ENCODE measurements at places on chromosomes 5 and 9. TPM values are rescaled to one million over a fixed set of nuclear protein-coding genes. Genes with fewer than 3 reads are reported as not detected.

GRCh38 chr9:131651160-131651559, 88.7 kb downstream of the RAPGEF1 start:
- DNase-seq: peak; percentile 65

PLAC8L1 gene
- 0.36 TPM for total RNA-seq

GRCh38 chr9:121358751-121359150, 11.3 kb downstream of the STOM start:
- DNase-seq: no peak

DNA sequence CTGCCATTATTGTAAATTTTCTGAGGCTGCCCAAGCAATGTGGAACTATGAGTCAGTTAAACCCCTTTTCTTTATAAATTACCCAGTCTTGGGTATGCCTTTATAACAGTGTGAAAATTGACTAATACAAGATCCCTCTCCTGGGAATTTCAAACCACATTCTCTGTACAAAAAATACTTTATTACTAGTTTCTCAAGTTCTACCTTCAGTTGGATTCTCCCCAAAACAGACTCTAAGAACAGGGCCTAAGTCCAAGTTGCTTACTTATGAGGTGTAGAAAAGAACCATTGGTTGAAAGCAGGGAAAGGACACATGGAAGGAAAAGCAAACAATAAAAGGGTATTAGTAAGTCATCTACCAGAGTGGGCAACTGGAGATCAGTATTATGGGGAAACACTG, 343.2 kb downstream of the TMEM232 start:
- DNase-seq: no peak

HK3 gene
- total RNA-seq: 0.62 TPM

RGS3 gene
- total RNA-seq: 57.7 TPM

DNA sequence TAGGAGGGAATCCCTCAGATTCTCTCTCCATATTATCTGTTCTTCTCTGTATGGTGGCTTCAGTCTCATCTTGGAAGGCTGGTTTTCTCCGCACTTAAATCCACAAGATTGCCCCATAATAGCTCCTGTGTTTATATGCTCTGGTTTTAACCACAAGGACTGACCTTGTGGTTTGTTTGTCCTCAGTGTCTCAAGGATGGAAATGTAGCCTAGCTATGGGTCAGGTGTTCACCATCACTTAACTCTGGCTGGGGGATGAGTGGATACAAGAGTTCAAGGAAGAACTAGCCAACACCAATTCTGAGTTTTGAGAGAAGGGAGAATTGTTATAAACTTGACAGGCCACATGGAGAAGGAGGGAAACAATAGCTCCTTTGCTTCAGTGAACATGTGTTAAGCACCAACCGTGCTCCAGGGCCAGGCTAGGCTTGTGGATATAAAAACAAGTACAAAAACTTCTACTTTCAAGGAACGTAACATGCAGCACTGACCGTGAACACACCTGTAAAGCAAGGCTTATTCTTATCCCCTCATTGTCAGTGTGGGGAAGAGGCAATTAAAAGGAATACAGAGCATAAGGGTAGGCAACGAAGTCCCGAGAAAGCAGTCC, 75.6 kb upstream of the VLDLR start:
- DNase-seq: no peak

SLC34A1 gene
- not detected for total RNA-seq

GRCh38 chr9:33227008-33227398, 13.0 kb upstream of the SPINK4 start:
- DNase-seq: no peak

DNA sequence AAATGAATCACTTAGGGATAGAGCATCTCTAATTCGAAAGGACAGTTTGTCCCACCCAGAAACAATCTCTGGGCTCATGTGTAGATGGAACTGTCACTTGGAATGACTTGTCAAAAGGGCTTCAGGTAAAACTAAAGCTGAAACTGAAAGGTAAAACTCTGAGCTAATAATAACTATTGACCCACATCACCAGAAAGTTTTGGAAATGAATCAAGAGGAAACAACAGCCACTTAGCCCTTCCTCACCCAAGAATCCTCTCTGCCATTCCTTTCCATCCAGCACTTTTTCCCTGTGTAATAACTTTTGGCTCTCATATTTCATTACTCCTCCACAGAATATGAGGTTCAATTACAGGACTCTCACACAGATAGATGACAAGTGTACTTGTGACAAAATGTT, 14.0 kb upstream of the GLRX start:
- no peak for DNase-seq

DNA sequence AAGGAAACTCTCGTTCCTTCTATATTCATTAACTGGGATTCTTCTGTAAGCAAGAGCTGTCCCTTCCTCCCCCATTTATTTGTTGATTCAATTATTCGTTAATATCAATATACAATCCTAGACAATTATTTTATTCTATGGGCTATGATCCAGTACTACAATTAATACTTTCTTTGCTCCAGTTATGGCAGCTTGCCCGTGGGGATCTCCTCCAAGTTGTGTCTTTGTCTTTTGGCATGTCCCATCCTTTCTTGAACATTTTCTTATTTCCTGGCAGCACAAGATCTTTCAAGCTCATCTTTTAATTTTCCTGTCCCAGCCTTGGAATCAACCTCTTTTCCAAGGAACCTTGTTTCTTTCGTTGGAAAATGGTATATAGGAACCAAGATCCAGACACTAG, 249.3 kb downstream of the GAS1 start:
- no peak for DNase-seq

GRCh38 chr5:111762895-111763294, 5.9 kb upstream of the NREP start:
- DNase-seq: no peak

AK8 gene
- total RNA-seq: 0.39 TPM

DNA sequence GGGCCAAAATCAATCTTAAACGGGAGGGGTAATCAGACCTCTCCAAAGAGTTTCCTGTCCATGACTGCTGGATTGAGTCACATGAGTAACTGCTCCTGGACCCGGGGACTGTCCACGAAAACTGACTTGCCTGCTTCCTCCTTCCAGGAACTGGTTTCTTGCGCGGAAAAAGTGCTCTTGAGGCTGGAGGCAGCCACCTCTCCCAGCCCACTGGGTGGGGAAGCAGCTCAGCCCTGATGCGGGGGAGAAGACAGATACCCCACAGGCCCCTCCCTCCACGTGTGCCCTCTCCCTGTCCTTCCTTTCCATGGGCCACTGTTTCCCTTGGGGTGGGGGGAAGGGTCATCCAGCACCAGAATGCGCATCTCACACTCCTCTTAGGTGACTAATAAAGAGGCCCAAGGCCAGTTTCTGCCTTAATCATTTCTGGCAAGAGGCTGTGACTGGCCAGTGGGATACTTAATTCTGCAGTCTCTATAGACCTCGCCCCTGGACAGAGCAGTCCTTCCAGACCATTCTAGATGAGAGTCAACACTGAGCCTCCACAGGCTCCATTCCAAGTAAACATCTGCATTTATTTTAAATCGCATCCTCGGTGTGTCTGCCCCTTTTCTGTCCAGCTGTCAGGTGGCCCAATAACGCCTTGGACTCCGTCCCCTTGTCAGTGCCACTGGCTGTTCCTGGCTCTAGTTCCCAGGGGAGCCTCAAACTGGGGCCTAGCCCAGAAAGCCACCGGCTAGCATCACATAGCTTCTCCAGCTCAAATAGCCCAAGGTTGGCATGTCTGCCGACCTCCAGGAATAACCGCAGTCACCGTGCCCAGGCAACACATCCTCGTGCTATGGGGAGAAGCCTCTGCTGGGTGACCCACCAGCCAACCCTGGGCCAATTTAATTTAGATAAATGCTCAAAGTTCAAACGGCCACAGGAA, 12.0 kb downstream of the REXO4 start:
- no peak for DNase-seq

GRCh38 chr5:14742498-14742897, 78.0 kb downstream of the OTULIN start:
- DNase-seq: no peak

GRCh38 chr5:72661405-72661804, 154.2 kb upstream of the ZNF366 start:
- DNase-seq: no peak

DNA sequence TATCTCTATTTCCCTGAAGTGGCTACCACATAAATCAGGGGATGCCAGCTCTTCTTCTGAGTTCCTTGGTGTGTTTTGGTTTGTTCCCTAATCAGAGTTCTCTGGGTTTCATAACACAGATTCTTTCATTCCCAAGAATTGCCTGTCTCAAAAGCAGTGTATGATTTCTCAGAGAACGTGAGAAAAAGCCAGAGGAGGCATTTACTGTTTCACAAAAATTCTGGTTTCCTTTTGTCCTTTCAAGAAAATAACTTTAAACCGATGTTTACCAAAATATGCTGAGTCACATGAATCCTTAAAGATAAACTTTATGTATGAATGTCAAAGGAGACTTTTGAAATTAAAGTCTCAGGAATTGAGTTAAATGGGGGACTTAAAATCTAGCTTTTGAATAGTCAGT, 314.3 kb downstream of the EBF1 start:
- no peak for DNase-seq

SAXO1 gene
- total RNA-seq: not detected

- DNase-seq: no peak
Measured at GRCh38 chr5:143311428-143311827, 92.1 kb downstream of the NR3C1 start.

ASTN2 gene
- 3.3 TPM for total RNA-seq

NR5A1 gene
- total RNA-seq: not detected

GRCh38 chr5:159763562-159763961, 152.7 kb upstream of the ADRA1B start:
- DNase-seq: no peak

VCAN gene
- not detected for total RNA-seq

FOXD4 gene
- total RNA-seq: not detected

DNA sequence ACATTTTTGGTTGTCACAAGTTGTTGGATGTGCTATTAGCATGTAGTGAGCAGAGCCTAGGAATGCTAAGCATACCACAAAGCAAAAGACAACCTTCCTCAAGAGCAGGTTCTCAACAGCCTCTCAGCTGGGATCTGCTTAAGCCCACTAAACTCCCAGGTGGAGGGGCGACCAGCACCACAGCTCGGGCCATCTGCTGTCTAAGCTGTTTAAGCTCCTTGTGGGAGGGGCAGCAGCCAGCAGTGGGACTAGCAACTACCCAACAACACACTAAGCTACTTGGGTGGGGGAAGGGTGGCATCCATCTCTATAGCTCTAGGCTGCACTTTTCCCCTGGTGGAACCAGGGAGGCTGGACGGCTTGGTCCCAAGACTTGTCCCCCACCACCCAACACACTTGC, 1052.7 kb upstream of the ARRDC3 start:
- DNase-seq: no peak

GRCh38 chr5:22372826-22373660, 480.1 kb downstream of the CDH12 start:
- DNase-seq: no peak

DNA sequence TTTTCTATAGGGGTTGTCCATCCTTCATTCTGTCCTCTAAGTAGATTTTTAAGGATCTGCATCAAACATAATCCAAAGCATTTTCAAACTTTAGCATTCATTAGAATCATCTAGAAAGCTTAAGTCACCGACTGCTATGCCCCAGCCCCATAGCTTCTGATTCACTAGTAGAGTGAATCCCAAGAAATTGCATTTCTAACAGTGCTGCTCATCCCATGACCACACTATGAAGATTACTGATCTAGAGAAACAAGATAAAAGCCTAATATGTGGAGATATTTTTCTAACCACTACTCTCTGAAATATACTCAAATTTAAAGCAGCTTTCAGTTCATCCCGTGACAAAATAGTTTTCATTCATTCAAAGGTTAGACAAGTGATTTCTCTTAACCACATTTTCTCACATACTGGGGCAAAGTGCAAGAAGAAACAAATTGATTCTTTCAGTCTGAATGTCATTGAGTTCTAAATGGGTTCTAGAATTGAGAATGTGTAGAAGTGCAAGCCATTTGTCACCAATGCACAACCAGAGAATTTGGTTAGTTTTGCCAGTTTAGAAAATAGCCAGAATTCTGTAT, 286.9 kb upstream of the CD180 start:
- no peak for DNase-seq

ZNF454 gene
- not detected for total RNA-seq

DNA sequence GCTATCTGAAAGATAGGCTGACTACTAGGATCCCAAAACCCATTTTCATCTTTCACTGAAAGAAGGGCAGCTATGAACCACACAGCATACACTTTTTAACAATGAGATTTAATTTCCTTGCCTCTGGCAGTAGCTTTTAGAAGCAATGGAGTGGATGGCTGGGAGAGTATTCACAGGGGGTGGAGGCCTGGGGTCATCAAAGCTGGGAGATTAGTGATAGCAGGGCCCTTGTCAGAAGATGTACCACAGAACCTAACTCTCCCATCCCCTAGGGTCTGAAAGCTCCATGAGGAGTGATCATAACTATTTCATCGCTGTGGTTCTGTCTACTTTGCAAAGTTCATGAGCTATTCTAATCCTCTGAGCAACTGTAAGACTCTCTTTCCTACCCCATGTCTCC, 332.2 kb downstream of the PRELID2 start:
- DNase-seq: no peak

- no peak for DNase-seq
Measured at GRCh38 chr5:72878854-72879253, 62.4 kb downstream of the TNPO1 start.

GRCh38 chr9:121261755-121262154, 6.2 kb upstream of the GSN start:
- no peak for DNase-seq

- DNase-seq: peak; percentile 46
Measured at GRCh38 chr9:90142580-90142979, 500.0 kb downstream of the DIRAS2 start.

GRCh38 chr5:58794875-58795274, 212.0 kb downstream of the RAB3C start:
- peak; percentile 73 for DNase-seq

DNA sequence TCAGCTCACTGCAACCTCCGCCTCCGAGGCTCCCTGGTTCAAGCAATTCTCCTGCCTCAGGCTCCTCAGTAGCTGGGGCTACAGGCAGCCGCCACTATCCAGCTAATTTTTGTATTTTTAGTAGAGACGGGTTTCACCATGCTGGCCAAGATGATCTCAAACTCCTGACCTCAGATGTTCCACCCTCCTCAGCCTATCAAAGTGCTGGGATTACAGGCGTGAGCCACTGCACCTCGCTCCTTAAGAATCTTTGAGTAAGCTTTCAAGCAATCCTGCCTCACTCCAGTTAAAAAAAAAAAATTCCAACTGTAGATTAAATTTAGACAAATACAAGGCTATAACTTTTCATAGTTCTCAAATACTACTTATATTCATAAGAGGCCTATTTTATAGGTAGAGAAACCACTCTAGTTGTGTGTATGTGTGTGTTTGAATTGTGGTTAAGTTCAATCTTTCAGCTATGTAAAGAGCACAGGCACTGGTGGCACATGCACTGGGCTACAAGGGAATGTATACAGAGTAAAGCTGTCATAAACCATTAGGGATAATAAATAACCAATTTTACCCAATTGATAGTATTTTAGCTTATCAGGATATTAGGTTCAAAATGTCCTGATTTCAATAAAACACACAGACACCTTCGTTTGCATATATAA, 50.6 kb upstream of the RAPGEF6 start:
- DNase-seq: no peak
